Immature natural killer cell (primary cell): ENCODE measurements at places on chromosomes 4 and X. TPM values are rescaled to one million over a fixed set of nuclear protein-coding genes. Genes with fewer than 3 reads are reported as not detected.

Gene FMR1NB
- not detected for polyA plus RNA-seq

Gene PAGE4
- polyA plus RNA-seq, result not detected

Gene ZCCHC18
- 4.3 TPM for polyA plus RNA-seq

Gene NIPAL1
- not detected for polyA plus RNA-seq

Gene CXCL13
- not detected for polyA plus RNA-seq

Gene ZXDB
- polyA plus RNA-seq, result 1.3 TPM

Gene DDX53
- polyA plus RNA-seq, result not detected

Gene RNF212
- not detected for polyA plus RNA-seq

Gene NSDHL
- polyA plus RNA-seq, result 16.5 TPM

Gene KDM5C
- 42.8 TPM for polyA plus RNA-seq

Gene MAOB
- polyA plus RNA-seq, result 0.19 TPM

Gene SUPT20HL2
- not detected for polyA plus RNA-seq

Gene IL3RA
- 1.5 TPM for polyA plus RNA-seq

Gene FAM47A
- not detected for polyA plus RNA-seq

Gene XAGE1A
- polyA plus RNA-seq, result not detected

Gene CTAG2
- polyA plus RNA-seq, result not detected

Gene SLC34A2
- not detected for polyA plus RNA-seq

Gene VSIG4
- not detected for polyA plus RNA-seq

Gene TMPRSS11F
- not detected for polyA plus RNA-seq

Gene DKC1
- 21.1 TPM for polyA plus RNA-seq

Gene CLDN34
- polyA plus RNA-seq, result not detected

Gene MAPK10
- polyA plus RNA-seq, result not detected

Gene F9
- not detected for polyA plus RNA-seq

Gene PLP2
- 40.5 TPM for polyA plus RNA-seq

Gene ABLIM2
- 0.27 TPM for polyA plus RNA-seq

Gene LRIT3
- not detected for polyA plus RNA-seq

Gene CDS1
- not detected for polyA plus RNA-seq

Gene PDE6B
- polyA plus RNA-seq, result 35.8 TPM

Gene TBX22
- polyA plus RNA-seq, result not detected

Gene FGA
- polyA plus RNA-seq, result not detected

Gene PABPC1L2A
- polyA plus RNA-seq, result not detected

Gene CA5B
- 66.3 TPM for polyA plus RNA-seq

Gene TRPC3
- polyA plus RNA-seq, result 0.08 TPM

Gene CXorf49B
- not detected for polyA plus RNA-seq

Gene NCAPG
- 0.54 TPM for polyA plus RNA-seq

Gene AWAT2
- polyA plus RNA-seq, result not detected

Gene SFRP2
- polyA plus RNA-seq, result not detected

Gene FNIP2
- polyA plus RNA-seq, result 4.6 TPM

Gene RNF128
- not detected for polyA plus RNA-seq

Gene CT45A10
- not detected for polyA plus RNA-seq

Gene RBM47
- polyA plus RNA-seq, result 1.9 TPM

Gene IQCM
- not detected for polyA plus RNA-seq

Gene OPN1MW2
- polyA plus RNA-seq, result not detected

Gene SYTL5
- polyA plus RNA-seq, result not detected

Gene SSX4
- polyA plus RNA-seq, result not detected

Gene BEX5
- 1.9 TPM for polyA plus RNA-seq

Gene MTNR1A
- polyA plus RNA-seq, result not detected

Gene OTC
- polyA plus RNA-seq, result not detected

Gene SMPX
- not detected for polyA plus RNA-seq

Gene TEX13C
- not detected for polyA plus RNA-seq

Gene LRCH2
- not detected for polyA plus RNA-seq

Gene ANXA3
- not detected for polyA plus RNA-seq

Gene TMEM255A
- polyA plus RNA-seq, result 0.96 TPM

Gene PAGE2B
- not detected for polyA plus RNA-seq

Gene ADGRL3
- not detected for polyA plus RNA-seq

Gene SLC25A31
- polyA plus RNA-seq, result not detected

Gene NXF2
- not detected for polyA plus RNA-seq

Gene PAK3
- polyA plus RNA-seq, result not detected

Gene WNK3
- not detected for polyA plus RNA-seq
